CD4-positive, alpha-beta T cell treated with Interleukin-15 for 4 hours (primary cell): ENCODE measurements at places on chromosomes 1 and 21.

DNA sequence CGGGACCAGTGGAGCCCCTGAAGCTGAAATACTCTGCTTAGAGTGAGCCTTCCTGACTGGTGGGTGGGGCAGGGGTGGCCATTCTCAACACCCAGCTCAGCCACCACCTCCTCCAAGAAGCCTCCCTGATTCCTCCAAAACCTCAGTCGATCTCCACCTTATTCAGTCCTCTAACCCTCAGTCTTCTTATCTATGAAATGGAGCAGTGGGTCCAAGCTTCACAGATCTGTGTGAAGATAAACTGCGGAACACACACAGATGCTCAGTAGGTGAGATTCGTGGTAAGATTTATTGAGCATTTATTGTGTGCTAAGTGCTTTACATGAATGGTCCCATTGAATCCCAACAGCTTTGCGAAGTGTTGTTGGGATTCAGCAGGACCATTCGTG lies 93.1 kb upstream of the RUNX3 start:
- no peak for DNase-seq

DNA sequence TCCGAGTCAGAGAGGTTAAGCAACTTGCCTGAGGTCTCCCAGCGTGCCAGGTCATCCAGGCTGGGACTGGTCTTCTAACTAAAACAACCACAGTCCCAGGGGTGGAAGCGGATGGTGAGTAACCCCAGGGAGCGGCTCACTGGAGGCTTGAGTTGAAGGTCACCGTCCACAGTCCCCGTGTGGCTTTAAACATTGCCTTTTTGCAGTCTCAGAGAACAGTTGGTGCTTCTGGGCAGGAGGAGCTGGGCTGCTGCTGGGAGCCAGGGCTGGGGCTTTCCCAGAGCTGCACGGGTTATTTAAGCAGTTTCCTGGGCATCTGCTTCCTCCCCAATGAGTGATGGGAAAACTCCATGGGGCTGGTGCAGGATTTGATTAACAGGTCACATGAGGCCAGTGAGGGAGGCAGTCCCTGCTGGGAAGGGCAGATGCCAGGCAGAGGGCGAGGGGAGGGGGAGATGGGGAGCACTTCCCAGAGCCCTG lies 12.3 kb downstream of the ARHGEF10L start:
- no peak for DNase-seq

- DNase-seq, result no peak
These were observed 16.3 kb downstream of the SLC19A1 start for GRCh38 chr21:45525910-45526306.

- DNase-seq, result no peak
These were observed 758.1 kb upstream of the TPTE start for GRCh38 chr21:9763306-9763705.

DNA sequence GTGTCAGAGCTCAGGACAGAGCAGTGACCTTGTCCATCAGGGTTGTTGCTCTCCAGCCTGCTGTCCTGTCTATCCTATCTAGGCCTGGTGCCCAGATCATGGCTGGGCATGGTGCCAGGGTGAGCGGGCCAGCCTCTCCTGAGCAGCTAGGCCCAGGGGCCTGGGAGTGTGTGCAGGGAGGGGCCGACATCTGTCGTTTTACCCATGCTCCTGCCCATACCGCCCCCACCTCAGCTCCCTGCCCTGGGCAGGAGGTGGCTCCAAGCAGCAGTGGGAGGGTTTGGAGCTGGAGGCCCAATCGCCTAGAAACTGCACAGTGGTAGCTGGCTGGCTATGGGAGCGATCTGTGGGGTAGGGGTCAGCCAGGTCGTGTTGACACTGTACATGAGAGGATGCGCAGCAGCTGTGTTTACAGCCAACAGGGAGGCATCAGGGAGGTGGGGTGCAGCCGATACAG lies 6.5 kb downstream of the INSRR start:
- DNase-seq, result no peak

- no peak for DNase-seq
These were observed 322.8 kb downstream of the KCTD3 start for GRCh38 chr1:215889871-215890270.

DNA sequence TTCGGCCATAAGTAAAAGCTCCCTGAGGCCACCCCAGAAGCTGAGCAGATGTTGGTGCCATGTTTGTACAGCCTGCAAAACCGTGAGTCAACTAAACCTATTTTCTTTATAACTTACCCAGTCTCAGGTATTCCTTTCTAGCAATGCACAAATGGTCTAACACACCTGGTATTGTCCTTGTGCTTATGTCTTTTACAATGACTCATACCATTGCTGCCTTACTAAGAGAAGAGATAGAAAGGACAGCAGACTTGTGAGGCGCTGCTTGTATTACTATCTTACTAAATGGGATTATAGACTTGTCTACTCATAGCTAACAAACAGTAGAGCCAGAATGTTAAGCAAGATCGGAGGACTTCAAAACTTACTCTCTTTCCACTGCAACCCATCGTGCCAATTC lies 18.5 kb upstream of the CYYR1 start:
- DNase-seq, result no peak

- no peak for DNase-seq
These were observed 37.0 kb downstream of the LRIG2 start for GRCh38 chr1:113109908-113110554.

GRCh38 chr1:70717656-70718055 lies 306.6 kb downstream of the CTH start:
- no peak for DNase-seq

- peak; percentile 71 for DNase-seq
These were observed 3.0 kb downstream of the ITLN2 start for GRCh38 chr1:160951443-160952128.

- DNase-seq, result no peak
These were observed 8.9 kb downstream of the COQ8A start for GRCh38 chr1:226948996-226949395.

GRCh38 chr1:118252624-118253023 lies 67.6 kb upstream of the SPAG17 start:
- no peak for DNase-seq

DNA sequence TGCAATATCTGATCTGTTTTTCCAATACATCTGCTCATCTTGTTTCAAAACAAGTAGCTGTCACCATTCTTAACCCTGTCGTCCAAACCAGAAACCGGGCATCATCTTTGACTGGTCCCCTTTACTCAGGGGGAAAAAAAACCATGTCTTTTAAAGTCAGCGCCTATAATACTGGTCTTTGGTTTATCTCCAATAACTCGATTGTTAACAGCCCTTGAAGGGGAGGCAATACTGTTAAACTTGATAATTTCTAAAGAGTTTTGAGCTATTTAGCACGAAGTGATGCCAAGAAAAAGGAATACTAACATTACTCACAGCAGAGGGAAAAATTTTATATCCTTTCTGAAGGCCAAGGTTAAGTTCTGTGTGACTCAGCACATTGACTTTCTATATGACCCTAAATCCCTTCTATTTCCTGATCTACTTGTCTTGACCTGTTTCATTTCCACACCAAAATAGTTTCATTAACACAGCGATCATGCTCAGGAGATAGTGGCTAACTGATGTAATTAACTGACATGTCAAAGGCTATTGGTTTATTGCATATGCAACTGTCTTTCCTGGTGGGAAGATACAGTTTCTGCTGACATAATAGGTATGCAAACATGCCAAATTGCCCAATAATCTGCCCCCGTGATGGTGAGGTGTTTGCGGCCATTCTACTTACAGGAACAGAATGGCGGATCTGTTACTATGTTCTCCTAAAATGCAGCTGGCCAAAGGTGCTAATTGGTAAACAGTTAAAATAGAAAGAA lies 59.1 kb downstream of the NFIA start:
- no peak for DNase-seq
